ENCODE measurements at places on chromosomes 6 and 20.
A peak's percentile ranks its signal among the peaks of the same experiment; 100 is the strongest.

DNA sequence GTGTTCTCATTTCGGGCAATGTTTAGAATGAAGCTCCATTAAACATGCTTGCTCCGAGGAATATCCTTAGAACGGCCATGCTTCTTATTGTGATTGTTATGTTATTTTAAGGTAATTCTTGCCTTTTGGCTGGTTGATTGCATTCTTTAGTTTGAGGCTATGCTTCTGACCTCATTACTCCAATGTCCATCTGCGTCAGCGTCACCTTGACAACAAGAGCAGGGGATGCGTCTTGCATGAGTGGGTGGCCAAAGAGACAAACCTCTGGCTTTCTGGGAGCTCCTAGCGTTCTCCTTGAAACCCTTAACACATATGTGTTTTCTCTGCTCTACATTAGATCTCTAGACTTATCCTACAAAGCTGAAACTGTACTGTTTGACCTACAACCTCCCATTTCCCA, 184.3 kb downstream of the THBS2 start:
- no peak for DNase-seq

DNA sequence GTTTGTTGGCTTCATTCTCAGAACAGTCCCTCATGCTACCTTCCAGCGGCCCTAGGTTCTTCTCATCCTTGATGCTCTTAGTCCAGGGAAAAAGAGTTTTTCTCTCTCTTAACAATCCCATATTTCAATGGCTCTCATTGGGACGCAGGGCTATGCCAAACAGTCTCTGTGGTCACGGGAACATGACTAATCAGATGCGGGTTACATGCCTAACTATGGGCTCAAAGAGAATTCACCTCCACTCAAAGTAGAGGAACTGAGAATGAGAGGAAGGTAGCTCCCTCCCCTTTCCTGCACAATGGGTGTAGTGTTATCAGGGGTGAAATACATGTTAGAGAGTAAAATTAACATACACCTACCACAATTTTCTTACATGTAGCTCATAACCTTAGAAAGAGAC, 18.1 kb upstream of the ATRN start:
- no peak for DNase-seq

- DNase-seq = peak; percentile 75
Observed at GRCh38 chr20:15475483-15475882, 1097.8 kb downstream of the KIF16B start.

- no peak for DNase-seq
Observed at GRCh38 chr20:40956542-40957264, 71.9 kb upstream of the TOP1 start.

- no peak for DNase-seq
Observed at GRCh38 chr6:121285041-121285440, 49.2 kb downstream of the TBC1D32 start.

DNA sequence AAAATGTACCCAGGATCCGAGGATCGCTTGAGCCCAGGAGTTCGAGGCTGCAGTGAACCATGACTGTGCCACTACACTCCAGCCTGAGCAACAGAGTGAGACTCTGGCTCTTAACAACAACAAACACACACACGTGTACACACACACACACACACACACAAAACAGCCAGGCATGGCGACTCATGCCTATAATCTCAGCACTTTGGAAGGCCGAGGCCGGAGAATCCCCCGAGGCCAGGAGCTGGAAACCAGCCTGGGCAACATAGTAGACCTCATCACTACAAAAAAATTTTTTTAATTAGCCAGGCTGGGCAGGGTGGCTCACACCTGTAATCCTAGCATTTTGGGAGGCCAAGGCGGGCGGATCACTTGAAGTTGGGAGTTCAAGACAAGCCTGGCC, 23.3 kb upstream of the ARFGEF2 start:
- no peak for DNase-seq

DNA sequence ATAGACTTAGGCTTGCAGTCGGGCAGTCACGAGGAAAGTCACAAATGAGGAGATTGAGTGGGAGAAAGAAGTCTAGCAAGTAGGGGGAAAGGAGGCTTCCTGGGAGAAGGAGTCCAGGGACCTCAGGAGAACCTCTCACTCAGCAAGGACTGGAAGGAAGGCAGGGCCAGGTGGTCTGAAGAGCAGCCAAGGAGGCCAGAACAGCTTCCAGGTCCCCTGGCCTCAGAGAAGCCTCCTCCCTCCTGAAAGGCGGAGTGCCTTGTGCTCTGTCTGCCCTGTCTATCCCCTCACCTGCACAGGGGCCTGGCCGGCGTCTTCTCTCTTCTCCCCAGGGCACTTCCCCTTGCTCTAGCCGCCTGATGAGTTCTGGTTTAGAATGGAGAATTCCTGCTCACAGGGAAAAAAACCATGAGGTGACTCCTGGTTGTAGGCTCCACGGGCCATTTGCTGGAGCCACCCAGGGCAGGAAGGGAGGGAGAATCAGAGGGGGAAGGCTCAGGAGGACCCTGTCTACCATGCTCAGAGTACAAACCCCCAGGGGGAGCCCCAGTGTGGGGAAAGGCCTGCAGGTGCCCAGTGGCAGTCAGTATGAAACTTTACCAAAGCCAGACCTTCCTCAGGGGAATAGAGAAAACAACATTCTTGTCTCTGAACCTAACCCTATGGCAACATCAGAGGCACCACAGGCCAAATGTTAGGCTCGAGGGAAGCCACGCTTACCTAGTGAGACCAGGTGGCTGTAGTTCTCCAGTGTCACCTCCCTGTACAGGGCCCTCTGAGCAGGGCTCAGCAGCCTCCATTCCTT, 11.2 kb downstream of the ZNF337 start:
- no peak for DNase-seq

DNA sequence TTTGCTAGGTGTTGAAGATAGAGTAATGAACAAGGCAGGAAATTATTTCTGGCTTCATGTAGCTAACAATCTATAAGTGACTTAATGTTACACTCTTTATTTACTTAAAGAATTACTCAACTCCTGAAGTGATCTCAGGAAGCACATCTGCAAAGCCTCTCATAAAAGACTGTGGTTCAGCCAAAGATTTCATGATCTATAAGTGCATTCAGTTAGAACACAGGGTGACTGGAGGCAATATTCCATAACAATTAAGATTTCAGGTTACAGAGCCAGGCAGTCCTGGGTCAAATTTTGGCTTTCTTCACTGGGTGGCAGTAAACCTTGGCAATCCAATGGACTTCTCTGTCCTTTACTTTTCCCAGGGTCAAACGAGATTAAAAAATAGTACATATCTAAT, 204.0 kb downstream of the TPBG start:
- DNase-seq = no peak

DNA sequence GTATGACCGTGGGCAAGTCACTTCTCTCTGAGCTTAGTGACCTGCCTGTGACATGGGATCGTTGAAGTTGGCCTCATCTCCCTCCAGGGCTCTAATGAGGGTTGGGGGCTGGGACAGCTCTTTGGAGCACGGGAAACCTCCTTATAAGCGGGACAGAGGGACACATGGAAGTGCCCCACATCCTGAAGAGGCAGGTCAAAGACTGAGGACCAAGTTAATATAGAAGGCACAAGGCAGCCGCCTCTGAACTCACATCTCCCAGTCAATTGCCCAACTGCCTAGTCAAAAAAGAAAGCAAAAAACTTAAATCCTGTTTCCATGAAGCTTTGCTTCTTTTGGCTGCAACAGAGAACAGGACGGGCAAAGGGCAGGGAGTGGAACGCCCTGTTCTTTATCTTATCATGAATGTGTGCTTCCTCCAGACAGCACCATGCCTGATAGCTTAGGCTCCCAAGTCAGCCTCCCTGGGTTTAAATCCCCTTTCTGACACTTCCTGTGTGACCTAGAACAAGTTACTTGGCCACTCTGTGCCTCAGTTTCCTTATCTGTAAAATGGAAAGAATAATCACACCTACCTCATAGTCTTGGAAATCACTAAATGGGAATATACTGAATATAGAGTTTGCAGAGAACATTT, 27.1 kb downstream of the LBP start:
- peak; percentile 77 for DNase-seq

- no peak for DNase-seq
Observed at GRCh38 chr6:166830185-166830890, 126.0 kb downstream of the RNASET2 start.
